ENCODE measurements at places on chromosomes 13 and 19.

DNA sequence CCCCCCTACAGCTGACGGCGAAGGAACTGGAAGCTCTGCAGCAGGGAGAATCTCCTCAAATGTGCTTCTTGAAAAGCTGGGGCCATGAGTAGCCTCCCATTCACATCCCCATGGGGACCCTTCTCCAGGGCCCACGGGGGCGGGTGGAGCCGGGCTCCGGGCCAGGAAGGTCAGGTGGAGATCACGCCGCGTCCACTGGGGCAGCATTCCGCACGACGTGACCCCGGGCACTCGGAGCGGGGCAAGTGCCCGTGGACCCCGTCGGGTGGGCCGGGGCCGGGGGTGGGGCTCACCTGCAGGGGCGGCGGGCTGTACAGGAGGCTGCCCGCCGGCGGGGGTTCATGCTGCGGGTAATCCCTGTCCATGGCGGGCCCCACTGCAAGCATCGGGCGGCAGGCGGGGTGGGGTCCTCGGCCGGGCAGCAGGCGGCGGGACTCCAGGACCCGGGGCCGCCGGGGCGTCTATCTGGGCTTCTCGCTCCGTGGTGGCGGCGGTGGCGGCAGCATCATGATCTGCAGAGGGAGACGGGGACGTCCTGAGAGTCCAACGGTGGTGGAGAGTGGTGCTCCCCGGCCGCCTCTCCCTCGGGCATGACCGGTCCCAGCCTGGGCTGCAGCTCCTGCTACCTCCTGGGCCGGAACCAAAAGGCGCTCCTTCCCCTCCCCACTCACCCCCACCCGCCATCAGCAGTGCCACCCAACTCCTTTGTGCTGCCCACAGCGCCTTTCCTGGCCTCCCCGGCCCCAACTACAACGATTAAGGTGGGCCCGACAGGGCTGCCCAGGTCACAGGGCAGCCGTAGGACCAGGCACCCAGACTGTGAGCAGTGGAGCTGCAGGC, 20.0 kb downstream of the SBNO2 start:
- no peak for DNase-seq

DNA sequence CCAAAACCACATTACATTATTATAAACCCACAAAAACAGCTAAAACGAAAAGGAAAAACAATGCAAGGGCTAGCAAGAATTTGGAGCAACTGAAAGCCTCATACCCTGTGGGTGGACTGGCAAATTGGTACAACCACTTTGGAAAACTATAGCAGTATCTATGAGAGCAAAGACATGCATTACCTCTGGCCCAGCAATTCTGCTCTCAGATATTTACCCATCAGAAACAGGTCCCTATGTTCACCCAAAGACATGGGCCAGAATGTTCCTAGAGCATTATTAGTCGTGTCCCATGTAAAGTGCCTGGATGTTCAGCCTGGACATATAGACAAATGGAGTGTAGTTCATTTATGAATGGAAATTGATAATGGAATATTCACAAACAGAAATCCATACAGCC, 27.9 kb downstream of the POP4 start:
- DNase-seq, result no peak

DNA sequence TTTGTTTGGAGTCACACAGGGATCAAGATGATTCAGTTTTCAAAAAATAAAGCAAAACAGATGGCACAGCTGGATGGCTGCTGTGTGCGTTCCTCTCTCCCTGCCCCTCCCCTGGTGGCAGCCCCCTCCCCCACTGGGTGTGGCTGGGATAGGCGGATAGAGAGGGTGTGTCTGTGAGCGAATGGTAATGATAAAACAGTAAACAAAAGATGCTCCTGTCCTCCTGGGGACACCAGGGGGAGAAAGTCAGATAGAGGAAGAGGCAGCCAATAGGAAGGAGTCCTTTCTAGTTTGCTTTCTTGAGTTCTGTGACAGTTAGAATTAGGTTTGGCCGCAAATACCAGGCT, 6.5 kb downstream of the TMEM255B start:
- no peak for DNase-seq

- peak; percentile 78 for DNase-seq
These were observed at the start of gene ARHGAP45 for GRCh38 chr19:1066748-1067340. Gene ARHGAP45 (plus strand): TSS chr19:1067167. CDS start chr19:1067406, 239 bp downstream.

GRCh38 chr13:100068133-100068931, 20.6 kb upstream of the PCCA start:
- no peak for DNase-seq

DNA sequence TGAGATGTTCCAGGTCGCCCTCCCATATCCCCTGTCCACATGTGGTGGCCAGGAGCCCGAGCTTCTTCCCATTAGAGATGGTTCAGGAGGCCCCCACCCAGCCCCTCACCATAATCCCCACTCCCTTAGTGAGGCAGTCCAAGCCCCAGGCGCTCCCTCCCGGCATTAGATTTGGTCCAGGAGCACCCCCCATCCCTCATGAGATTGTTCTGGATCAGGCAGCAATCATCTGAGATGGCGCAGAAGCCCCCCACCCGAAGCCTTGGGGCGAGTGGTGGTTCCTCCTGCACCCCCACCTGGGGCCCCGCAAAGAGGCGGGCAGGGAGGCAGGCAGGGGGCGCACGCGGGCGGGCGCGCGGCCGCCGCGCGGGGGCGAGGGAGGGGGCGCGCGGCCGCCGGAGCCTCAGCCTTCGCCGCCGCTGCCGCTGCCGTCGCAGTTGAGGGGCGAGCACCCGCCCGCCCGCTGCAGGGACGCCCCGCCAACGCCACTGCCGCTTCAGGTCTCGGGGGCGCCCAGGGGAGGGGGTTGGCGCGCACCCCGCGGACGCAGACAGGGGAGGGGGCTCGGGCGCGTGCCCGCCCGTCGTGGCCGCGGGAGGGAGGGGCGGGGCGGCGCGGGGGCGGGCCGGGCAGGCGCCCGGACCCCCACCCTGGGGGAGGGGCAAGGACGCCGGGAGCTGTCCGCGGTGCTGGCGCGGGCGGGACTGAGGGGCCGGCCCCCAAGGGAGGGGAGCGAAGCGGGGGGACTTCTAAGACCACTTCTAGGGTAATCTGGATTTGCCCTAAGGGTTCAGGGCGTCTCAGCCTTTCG, 46.4 kb upstream of the SHKBP1 start:
- no peak for DNase-seq

GRCh38 chr13:42497798-42498197, 76.2 kb upstream of the TNFSF11 start:
- DNase-seq, result no peak

DNA sequence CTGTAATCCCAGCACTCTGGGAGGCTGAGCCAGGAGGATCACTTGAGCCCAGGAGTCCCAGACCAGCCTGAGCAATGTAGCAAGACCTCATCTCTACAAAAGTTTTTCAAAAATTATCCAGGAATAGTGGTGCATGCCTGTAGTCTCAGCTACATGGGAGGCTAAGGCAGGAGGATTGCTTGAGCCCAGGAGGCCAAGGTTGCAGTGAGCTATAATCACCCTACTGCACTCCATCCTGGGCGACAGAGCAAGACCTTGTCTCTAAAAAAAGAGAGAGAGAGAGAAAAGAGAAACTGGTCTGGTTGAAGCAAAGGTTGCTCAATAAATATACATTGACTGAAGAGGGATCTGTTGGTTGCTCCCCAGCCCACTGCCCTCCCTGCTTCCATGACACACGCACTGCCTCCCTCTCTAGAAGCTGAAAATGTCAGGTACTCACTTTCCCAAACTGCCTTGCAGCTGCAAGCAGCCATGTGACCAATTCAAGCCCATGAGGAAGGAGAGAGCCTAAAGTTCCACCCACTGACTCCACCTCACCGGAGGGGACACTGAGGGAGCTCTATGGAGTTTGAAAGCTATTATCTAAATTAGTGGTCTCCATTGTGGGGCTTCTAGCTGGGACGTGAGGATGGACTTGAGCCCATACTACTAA, 14.0 kb downstream of the CEACAM16 start:
- no peak for DNase-seq

DNA sequence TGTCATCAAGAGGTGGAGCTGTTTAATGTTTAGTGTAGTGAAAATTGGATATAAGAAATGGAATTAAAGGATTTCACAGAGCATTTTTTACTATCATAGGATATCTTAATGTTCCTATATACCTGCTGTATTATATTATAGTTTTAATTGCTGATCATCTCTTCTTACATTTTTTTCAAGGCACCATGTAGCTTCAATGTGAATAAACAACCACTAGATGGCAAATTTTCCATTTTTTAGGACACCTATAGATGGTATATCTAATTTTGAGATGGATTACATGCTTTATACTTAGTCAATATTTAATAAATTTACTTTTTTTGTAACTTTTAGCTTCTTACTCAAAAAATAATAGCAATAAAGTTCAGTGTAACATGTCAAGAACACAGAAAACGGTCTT, 9.0 kb upstream of the ATXN8OS start:
- no peak for DNase-seq

GRCh38 chr13:100230769-100231149, 141.9 kb downstream of the PCCA start:
- DNase-seq, result no peak

- no peak for DNase-seq
These were observed 2.9 kb downstream of the CD70 start for GRCh38 chr19:6587998-6588507.

DNA sequence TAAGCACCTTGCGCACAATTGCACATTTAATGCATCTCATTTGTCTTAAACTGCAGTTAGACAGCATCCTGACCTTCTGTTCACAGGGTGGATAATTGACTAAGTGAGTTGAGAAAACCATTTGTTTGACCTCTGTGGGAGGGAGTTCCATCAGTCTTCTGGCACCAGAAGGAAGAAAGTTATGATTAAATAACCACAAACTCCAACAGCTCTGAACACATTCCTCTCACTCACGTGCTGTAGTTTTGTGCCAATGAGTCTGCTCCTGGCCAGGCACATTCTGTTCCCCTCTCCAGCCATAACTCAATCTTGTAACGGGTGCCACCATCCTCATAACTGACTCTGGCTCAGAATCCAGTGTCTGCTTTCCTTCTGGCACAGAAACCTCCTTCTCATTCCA, 817.2 kb downstream of the SLITRK1 start:
- no peak for DNase-seq

GRCh38 chr13:109166804-109167203, 537.4 kb downstream of the MYO16 start:
- DNase-seq, result no peak

DNA sequence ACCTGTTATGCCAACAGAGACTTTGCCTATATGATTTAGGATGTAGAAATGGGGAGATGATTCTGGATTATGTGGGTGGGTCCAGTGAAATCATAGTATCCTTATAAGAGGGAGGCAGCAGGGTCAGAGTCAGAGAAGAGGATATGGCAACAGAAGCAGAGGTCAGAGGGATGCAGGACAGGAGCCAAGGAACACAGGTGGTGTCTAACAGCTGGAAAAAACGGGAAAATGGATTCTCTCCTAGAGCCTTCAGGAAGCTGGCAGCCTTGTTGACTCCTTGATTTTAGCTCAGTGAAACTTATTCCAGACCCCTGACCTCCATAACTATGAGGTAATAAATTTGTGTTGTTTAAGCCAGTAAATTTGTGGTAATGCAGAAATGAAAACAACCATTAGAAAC, 28.8 kb upstream of the OXGR1 start:
- no peak for DNase-seq

DNA sequence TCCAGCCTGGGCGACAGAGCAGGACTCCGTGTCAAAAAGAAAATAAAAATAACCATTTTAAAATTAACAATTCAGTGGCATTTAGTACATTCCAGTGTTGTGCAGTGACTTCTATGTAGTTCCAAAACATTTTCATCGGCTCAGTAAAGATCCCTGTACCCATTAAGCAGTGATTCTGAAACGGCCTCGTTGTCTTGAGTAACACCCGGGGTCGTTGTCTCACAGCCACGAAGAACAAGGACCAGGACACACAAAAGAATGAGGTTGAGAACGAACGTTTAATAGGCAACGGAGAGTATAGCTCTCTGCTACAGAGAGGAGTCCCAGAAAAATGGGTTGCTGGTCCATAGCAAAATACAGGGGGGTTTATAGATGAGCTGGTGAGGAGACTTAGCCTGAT, 2.4 kb upstream of the TMED1 start:
- no peak for DNase-seq

DNA sequence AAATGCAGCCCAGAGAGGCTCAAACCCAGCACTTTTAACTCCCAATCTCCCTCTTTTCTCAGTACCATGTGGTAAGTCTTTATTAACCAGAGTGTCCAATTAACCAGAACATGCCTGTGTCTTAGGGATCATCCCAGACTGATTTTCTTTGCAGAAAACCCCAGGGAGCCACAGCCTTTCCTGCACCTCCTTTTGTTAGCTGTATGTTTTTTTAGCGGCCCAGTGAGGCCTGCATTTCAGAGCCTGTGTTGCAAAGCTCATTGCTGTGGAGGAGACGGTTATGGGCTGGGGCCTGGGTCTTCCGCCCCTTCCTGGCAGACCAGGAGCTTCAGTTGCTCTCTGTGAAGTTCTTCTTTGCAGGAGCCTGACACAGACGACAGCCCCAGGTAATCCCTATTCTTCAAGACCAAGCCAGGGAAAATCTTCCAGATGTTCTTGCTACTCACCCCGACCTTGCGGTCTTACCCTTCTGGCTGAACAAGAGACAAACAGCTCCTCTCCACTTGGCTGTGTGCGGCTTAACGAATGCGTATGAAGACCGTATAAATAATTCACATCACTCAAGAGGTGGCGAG, 70.7 kb upstream of the TSHZ3 start:
- no peak for DNase-seq

- DNase-seq, result no peak
These were observed 1.6 kb downstream of the TRIM28 start for GRCh38 chr19:58545286-58546018.

DNA sequence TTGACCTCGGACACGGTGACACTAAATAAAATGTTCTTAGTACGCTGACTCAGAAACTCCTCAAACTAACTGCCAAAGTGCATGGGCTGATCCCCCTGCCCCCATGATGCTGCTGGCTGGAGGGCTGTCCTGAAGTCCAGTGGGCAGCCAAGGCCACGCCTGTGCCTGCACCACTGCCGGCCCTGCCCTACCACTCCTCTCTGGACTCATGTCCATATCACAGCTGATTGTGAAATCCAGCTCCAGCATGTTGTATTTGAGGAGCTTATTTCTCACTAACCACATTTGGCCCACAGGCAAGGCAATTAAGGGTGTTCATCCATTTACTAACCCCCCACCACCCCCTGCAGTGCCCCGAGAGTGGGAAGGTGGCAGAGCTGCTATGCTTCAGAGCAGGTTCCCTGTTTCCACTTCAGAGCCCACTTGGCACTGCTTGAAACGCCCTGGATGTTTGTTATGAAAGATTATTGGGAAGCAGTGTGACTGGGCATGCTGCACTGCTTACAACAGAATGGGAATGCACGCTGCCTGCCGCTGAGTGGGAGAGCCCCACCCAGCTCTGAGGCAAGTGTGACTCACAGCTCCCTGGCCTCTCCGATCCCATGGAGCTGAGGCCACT, 114.0 kb downstream of the UQCRFS1 start:
- no peak for DNase-seq

DNA sequence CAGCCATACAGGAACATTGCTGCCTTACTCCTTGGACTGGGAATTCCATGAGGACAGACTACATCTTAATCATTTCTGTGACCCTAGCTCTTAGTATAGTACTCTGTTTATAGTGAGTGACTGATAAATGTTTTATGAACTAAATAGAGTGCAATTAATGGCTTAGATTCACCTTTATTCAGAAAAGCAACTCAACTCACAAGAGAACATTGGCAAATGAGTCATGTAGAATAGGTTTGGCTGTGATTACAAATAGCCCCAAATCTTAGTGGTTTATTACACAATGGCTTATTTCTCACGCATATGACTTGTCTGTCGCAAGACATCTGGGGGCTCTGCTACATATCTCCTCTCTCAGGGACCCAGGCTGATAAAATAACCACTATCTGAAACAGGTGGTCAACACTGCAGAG, 121.6 kb upstream of the KL start:
- no peak for DNase-seq

- no peak for DNase-seq
These were observed 37.8 kb downstream of the ELF1 start for GRCh38 chr13:40981361-40981760.
